Islet precursor cell (in vitro differentiated cells): ENCODE measurements at places on chromosomes 6 and 20.
A peak's percentile ranks its signal among the peaks of the same experiment; 100 is the strongest.

DNA sequence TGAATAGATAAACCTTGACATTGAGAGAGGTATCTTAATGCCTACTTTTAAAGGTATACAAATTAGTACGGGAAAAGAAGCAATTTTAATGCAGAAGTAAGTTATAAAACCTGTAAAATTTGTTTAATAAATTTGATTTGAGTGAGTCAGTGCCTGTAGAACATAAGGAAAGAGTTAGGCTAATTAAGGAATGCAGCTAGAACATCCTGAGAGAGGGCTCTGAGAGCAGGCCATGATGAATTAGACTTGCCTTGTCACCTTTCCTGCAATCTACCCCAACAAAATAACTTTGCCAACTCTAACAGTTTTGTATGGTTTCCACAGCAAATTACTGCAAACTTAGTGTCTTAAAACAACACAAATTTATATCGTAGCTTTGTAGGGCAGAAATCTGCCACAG, 700.8 kb downstream of the RFPL4B start:
- DNase-seq: no peak

GRCh38 chr20:41734506-41734945, 116.3 kb upstream of the CHD6 start:
- DNase-seq: peak; percentile 73

GRCh38 chr6:97689078-97689754, 406.2 kb upstream of the MMS22L start:
- no peak for DNase-seq

GRCh38 chr6:25089442-25089841, 153.7 kb upstream of the RIPOR2 start:
- DNase-seq: no peak

DNA sequence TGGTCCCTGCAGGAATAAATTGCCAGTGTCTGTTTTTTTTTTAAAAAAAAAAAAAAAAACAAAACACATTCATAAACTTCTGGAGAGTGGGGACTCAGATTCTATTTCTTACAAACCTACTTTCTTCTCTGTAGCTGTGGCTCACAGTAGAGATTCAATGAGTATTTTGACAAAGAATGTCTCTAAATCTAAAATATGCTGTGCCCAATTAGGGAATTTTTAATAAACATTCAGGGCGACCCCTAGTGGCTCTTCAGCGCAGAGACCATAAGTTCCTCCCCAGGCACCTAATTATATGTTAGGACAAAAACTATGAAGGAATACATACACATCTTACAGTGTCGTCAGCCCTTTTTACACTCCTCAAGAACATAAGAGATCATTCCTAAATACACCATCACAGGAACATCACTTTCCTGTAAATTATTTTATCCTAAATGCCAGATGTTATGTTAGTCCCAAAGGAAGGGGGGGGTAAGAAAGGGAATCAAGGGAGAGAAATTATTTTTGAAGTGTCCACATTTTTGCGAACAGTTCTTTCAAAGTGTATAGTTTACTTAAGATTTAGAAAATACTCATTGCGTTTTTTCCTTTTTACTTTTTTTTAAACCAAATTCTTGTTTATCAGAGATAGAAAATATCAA, 21.8 kb upstream of the NAA20 start:
- no peak for DNase-seq

DNA sequence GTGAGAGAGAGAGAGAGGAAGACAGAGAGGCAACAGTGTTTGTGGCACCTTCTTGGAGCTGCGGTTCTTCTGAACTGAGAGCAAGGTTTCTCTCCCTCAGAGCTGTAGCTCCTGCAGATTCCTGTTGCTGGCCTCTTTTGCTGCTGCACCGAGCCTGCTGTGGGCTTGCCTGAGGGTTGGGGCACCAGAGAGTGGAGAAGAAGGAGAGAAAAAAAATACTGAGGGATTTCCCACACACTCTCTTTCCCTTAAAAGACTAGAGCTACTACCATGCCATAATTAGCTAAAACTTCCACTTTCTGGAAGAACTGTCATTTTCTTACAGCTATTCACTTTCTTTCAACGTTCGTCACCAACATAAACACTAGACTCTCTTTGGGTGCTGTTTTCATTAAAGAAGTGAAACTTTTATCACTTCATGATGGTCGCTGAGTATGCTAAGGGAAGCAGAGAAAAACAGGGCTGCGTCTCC, 18.2 kb upstream of the ECI2 start:
- no peak for DNase-seq

GRCh38 chr6:6717953-6718352, 129.4 kb downstream of the LY86 start:
- no peak for DNase-seq

DNA sequence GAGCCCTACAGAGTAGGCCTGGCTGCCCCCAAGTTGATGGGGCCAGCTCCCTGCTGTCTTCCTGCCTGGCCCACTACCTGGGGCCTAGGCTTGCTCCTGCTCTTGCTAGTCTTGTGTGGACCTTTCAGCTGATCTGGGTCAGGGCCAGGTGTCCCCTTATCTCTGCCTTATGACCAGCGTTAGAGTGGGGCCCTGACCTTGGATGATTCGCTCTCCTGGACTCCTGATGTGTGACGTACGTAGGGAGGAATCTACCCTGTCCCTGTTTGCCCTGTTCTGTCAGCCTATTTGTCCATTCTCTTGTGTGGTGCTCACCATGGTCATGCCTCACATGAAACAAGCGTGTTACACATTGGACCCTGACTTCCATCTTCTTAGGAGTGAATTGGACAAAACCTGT, 571.8 kb downstream of the QKI start:
- DNase-seq: peak; percentile 84

GRCh38 chr6:114138577-114139248, 167.8 kb upstream of the HDAC2 start:
- DNase-seq: no peak

GRCh38 chr6:8085053-8085511, 17.3 kb downstream of the EEF1E1 start:
- DNase-seq: peak; percentile 90

DNA sequence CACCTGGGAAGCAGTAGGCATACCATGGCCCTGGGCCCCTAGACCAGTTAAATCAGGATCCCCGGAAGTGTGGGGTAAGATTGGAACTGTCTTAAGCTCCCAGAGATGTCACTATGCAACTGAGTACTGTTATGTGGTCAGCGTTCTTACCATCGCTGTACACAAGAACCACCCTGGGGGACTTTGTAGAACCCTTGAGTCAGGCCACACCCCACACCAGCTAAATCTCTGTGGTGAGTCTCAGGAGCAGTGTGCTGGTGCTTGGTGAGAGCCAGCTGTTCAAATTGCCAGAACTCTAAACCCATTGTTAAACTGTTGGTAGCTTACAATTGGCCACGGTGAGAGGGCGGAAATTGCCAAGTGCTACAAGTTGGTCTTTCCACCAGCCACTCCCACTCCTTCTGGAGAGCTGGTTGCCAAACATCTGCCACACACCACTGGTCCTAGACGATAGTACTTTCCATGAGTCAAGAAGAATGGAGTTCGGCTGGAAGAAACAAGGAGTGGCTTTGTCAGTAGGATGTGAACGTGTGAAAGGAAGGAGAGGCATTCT, 80.5 kb upstream of the SYNDIG1 start:
- DNase-seq: no peak

- no peak for DNase-seq
Observed at GRCh38 chr20:62116558-62117361, 5.5 kb upstream of the LSM14B start.

DNA sequence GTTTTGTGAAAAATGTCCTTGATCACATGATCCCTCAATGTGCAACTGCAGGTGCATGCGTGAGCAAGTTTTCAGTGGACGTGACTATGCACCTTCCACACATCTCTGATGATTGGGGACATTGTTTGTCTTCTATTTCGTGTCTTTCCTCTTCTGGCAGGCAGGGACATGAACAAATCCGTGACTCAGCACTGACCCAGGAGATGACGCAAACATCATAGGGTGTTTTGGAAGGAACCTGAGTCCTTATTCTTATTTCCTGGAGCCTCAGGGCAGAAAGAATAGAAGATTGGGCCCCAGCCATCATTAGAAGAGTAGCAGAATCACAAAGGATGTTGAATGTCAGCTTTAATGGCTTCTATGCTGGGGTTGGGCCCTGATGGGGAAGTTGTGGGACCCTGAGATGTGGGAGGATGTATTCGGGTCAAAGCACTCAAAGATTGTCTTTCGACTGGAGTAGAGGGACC, 11.9 kb upstream of the SIRPD start:
- peak; percentile 32 for DNase-seq

DNA sequence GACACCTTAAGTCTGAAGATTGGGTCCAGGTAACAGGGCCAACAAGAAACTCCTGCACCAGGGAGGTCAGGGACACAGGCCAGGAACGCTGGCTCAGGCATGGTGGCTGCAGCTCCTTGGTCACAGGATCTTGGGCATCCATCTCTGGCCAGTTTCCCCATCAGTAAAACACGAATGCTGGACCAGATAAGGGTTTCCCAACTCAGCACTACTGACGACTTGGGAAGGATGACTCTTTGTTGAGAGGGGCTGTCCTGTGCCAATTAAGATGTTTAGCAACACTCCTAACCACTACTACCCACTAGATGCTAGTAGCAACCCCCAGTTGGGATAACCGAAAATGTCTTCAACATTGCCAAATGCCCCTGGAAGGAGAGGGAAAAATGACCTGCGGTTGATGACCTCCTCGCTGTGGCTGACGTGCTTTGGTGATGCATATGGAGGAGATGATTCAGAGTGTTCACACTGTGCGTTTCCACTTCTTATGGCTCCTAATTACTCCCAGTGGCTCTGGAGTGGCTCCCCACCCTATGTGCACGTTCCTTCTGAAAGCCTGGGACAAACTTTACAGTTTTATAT, 261.9 kb downstream of the CDH26 start:
- DNase-seq: no peak

DNA sequence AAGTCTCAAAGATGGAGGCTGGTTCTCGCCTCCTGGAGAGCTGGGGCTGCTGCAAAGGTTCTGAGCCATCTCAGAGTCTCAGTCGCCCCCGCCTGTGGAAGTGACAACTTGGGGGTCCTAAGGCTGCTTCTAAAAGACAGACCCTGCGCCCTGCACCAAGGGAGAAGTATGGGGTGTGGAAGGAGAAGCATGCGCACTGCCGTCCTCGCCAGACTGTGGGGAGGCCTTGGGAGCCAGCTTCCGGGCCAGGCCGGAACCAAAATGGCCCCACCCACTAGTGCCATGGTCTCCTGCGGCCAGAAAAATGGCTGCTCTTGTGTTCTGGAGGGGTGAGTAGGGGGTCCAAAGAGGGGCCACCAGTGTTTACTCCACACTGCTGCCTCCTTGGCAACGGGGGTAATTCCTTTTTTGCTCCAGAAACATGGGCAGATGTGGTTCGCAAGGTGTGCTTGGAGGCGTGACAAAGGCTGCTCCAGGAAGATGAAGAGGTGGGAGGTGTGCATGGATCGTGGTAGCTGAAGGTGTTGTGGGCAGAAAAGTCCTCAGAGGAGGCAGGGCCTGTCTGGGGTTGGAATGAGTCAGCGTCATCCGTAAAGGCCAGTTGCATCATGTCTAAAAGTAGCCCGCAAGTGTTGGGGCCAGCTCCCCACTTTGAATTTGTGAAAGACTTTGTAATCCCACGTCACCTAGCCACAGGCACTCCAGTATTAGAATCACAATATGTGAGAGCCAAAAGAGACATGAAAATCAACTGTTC, 329.8 kb upstream of the SOX4 start:
- peak; percentile 62 for DNase-seq

- no peak for DNase-seq
Observed at GRCh38 chr20:41166201-41167117, 29.1 kb downstream of the PLCG1 start.

DNA sequence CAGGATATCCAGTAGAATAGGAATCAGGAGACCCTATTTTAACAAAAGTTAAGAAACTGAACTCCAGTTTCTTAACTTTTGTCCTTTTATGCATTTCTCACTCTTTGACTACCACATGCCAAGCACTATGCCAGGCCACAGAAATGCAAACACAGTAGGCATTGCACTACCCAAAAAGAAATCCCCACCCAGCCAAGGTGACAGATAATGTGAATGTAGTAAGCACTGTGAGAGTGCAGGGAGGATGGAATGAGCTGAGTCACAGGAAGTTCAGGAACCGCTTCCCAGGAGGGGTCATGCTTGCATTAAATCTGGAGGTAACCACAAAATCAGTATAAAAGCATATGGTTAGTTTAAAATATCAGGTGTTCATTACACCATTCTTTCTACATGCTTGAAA, 20.1 kb upstream of the FAM83C start:
- DNase-seq: no peak

DNA sequence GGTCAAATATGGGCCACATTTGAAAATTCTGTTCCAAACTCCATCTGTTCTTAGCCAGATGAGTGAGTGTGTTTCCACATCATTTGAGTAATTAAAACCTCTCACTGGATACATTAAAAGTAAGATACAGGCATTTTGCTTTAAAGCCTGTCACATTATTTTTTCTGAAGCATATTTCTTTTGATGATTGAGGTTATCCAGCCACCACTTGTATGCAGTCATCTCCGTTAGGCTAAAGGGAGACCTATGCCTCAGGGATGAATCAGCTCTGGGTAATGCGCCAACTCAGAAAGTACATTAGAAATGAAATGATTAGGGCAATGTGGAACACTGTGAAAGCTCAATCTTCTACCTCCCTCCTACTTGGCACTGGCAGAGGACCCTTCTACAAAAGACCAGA, 90.7 kb downstream of the SNAP25 start:
- no peak for DNase-seq

- DNase-seq: no peak
Observed at GRCh38 chr6:116157391-116157790, 31.5 kb upstream of the COL10A1 start.

DNA sequence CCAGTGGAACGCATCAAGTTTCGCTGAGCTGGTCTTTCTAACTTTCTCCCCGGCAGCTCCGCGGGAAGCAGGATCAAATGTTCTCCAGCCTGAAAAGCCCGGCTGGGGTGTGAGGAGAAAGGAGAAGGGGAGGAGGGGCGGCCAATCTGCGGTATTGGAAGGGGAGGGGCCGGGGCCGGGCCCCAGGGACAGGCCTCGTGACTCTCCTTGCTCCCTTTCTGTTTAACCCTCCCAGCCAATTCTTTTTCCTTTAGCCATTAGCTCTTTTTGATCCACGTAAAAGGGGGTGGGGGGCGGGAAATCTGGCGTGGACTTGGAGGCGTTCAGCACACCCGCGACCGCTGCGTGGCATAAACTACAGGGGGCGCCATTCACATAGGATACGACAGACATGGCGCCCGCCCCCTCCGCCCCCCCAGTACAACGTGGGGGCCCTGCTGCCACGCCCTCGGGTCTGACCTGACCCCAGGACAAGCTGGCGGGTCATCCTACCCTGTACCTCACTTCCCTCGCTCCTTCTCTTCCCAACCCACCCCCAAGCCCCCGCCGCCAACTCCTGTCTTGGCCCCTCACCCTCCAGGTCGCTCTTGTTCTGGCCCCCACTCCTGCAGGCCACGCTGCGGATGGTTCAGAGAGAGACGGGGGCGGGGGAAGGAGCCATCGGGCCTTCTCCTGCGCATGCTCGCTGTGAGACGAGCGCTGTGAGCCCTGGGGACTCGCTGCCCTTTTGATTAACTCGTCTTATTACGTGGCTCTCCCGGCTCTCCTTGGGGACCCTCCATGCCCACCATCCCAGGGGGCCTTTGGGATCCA, 7.8 kb upstream of the MDGA1 start:
- peak; percentile 95 for DNase-seq
